Endodermal cell (in vitro differentiated cells): ENCODE measurements at places on chromosomes 2 and 18. TPM values are rescaled to one million over a fixed set of nuclear protein-coding genes. Genes with fewer than 3 reads are reported as not detected.

GRCh38 chr2:106581755-106582147 is 94.6 kb downstream of the CD8B2 start:
- H3K4me1 ChIP-seq, result no peaks in the 10 kb centered on the region
- peaks cover 16% of the 10 kb centered on the region for H3K27me3 ChIP-seq
- H3K36me3 ChIP-seq, result no peaks in the 10 kb centered on the region
- H3K27ac ChIP-seq, result no peak overlapping the region
- no peak for DNase-seq

- DNase-seq, result no peak
- peaks cover 4% of the 10 kb centered on the region for H3K4me1 ChIP-seq
- no peak overlapping the region for H3K4me3 ChIP-seq
- no peaks in the 10 kb centered on the region for H3K27me3 ChIP-seq
Observed at GRCh38 chr2:54545702-54546450, 89.7 kb downstream of the SPTBN1 start.

DNA sequence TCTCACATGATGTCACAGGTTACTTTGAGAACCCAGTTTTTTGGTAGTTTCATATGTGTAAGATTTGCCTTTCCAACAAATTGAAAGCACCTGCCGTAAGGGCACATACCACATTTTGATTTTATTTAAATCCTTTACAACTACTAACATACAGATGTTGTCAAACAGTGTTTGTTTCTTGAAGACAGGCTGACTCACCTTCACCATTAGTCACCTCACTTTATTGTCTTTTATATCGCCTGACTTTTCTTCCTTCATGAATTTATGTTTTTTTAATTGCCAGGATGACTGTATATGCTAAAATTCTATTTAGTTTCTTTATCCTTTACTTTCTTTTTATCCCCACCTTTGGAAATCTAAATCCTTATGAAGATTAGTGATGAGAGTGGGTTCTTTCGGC is 886.7 kb downstream of the SUCLG1 start:
- no peaks in the 10 kb centered on the region for H3K27me3 ChIP-seq
- no peaks in the 10 kb centered on the region for H3K4me1 ChIP-seq

GRCh38 chr18:61894751-61895524 is 2.1 kb upstream of the RNF152 start:
- H3K36me3 ChIP-seq, result peaks cover 27% of the 10 kb centered on the region
- DNase-seq, result no peak
- peaks cover 11% of the 10 kb centered on the region for H3K4me1 ChIP-seq
- no peaks in the 10 kb centered on the region for H3K27me3 ChIP-seq

DNA sequence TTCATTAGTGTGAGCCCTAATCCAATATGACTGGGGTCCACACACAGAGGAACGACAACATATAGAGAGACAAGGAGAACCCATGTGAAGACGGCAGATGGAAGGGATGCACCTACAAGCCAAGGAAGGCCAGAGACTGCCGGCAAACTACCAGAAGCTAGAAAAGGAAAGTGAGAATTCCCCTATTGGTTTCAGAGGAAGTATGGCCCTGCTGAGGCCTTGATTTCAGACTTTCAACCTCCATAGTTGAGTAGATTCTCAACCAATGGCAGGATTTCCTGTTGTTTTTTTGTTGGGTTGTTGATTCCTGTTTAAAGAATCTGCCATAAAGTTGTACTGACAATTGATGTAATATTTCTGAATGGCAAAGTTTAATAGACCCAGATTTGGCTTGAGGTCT is 241.5 kb downstream of the SATB2 start:
- no peak overlapping the region for H3K27ac ChIP-seq
- no peak for DNase-seq
- H3K4me3 ChIP-seq, result no peak overlapping the region
- H3K27me3 ChIP-seq, result no peaks in the 10 kb centered on the region
- peaks cover 4% of the 10 kb centered on the region for H3K4me1 ChIP-seq
- H3K36me3 ChIP-seq, result no peaks in the 10 kb centered on the region

GRCh38 chr2:99748344-99748743 is 258.5 kb upstream of the REV1 start:
- H3K4me1 ChIP-seq, result peaks cover 11% of the 10 kb centered on the region
- no peaks in the 10 kb centered on the region for H3K27me3 ChIP-seq
- H3K27ac ChIP-seq, result no peak overlapping the region
- no peaks in the 10 kb centered on the region for H3K36me3 ChIP-seq

GRCh38 chr2:38438133-38438882 is 61.2 kb upstream of the ATL2 start:
- H3K36me3 ChIP-seq, result no peaks in the 10 kb centered on the region
- no peak overlapping the region for H3K27ac ChIP-seq
- H3K27me3 ChIP-seq, result no peaks in the 10 kb centered on the region
- no peak for DNase-seq
- peaks cover 14% of the 10 kb centered on the region for H3K4me1 ChIP-seq

DNA sequence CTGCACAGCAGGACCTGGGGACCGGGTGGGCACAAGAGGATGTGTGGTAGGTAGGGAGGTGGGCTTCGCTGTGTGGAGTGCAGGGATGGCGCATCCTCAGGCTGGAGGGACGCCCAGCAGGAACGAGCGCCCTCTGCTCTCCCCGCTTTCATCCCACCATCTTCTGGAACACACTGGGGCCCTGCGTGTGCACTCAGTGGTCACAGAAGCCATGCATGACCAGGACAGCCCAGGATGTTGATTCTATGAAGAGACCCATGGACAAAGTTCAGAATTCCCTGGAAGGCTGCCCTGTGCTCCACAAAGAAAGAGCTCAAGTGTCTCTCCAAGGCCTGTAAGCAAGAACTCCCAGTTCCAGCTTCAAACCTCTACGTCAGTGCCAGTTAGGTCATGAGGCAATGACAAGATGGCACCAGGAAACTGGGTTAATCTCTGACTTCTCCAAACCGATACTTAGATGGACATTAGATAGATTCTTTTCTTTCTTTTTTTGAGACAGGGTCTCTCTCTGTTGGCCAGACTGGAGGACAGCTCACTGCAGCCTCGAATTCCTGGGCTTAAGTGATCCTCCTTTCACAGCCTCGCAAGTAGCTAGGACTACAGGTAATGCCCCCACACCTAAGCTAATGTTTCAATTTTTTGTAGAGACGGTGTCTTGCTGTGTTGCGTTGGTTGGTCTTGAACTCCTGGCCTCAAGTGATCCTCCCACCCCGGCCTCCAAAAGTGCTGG is 3.4 kb downstream of the SLC66A2 start:
- DNase-seq, result peak; percentile 26
- no peak overlapping the region for H3K27ac ChIP-seq

- no peaks in the 10 kb centered on the region for H3K36me3 ChIP-seq
- H3K27me3 ChIP-seq, result no peaks in the 10 kb centered on the region
Observed at GRCh38 chr2:153106802-153107477, 371.6 kb downstream of the RPRM start.

DNA sequence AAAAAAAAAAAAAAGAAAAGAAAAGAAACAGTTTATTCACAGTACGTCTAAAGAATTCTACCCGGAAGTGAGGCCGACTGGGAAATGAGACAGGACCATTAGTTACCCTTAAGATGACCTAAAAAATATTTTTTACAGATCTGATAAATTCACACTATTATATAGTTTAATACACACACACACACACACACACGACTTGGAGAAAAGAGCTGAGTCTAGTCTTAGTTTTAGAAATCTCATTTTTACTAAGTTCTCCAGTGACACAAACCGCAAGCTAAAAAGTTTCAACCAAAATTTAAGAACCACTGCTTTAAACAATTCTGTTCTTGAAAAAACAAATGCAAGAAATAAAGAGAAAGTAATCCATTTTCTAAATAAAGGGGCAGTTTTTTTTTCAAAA is 27.1 kb downstream of the ST3GAL5 start:
- H3K27ac ChIP-seq, result no peak overlapping the region
- no peak overlapping the region for H3K4me3 ChIP-seq
- no peak for DNase-seq
- H3K4me1 ChIP-seq, result no peaks in the 10 kb centered on the region
- no peaks in the 10 kb centered on the region for H3K27me3 ChIP-seq

DNA sequence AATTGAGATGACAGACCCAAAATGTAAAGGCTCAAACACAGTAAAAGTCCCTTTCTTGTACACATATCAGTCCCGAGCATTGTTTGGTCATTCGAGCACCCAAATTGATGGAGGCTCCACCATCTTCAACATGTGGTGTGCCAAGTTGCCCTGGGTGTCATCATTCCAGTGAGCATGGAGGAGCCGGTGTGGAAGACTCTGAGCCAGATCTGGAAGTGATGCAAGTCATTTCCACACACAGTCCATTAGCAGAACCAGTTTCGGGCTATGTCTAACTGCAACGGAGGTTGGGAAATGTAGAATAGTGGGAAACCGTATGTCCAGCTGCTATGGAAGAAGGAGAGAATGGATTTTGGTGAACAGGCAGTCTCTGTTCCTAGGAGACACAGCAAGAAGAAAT is 40.9 kb upstream of the BZW1 start:
- no peaks in the 10 kb centered on the region for H3K36me3 ChIP-seq
- H3K27ac ChIP-seq, result no peak overlapping the region
- DNase-seq, result no peak
- peaks cover 6% of the 10 kb centered on the region for H3K27me3 ChIP-seq
- peaks cover 8% of the 10 kb centered on the region for H3K4me1 ChIP-seq
- no peak overlapping the region for H3K4me3 ChIP-seq

GRCh38 chr2:144083211-144083610 is 436.7 kb downstream of the ZEB2 start:
- H3K4me3 ChIP-seq, result no peak overlapping the region
- no peak for DNase-seq
- no peak overlapping the region for H3K27ac ChIP-seq
- H3K4me1 ChIP-seq, result peaks cover 4% of the 10 kb centered on the region
- no peaks in the 10 kb centered on the region for H3K27me3 ChIP-seq

DNA sequence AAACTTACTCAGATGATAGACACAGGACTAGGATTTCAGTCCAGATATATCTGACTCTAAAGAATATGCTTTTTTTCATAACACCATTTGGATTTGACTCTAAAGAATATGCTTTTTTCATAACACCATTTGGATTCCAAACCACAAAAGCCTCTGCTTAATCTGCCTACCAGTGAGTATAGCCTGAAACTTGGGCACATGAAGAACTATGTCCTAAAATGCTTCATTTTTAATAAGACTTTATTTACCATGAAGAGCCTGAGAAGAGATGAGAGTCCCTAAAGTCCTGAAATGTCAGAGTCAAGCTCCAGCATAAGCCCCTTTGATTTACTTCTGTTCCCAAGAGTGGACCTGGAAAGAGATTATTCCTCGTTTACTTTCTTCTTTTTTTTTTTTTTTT is 54.5 kb upstream of the STPG4 start:
- H3K27ac ChIP-seq, result no peak overlapping the region
- H3K36me3 ChIP-seq, result no peaks in the 10 kb centered on the region
- H3K4me3 ChIP-seq, result no peak overlapping the region
- H3K27me3 ChIP-seq, result no peaks in the 10 kb centered on the region

GRCh38 chr18:62070302-62070701 is 116.6 kb downstream of the PIGN start:
- H3K4me3 ChIP-seq, result no peak overlapping the region
- H3K27me3 ChIP-seq, result no peaks in the 10 kb centered on the region
- no peak overlapping the region for H3K27ac ChIP-seq

DNA sequence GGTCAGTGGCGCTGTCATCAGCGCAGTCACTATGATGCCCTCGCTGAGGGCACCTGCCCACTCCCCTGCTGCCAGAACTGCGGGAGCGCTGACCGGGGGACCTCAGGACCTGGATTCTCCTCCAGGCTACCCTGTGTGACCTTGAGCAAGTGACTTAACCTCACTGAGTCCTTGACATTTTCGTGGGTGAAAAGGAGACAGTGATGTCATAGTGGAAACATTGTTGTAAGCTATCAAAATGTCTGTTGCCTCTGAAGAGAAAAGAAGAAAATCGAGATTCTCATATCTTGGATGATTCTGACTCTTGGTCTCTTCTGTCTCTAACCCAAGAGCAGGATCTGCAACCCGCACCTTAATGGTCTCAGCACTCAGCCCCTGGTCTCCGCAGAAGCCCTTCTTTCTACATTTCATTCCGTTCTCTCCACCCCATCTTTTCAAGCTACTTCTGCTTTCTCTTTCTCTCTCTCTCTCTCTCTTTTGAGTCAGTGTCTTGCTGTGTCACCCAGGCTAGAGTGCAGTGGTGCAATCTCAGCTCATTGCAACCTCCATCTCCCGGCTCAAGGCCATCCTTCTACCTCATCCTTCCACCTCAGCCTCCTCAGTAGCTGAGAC is 978 bp upstream of the TUBA4A start:
- no peak for DNase-seq
- peaks cover 6% of the 10 kb centered on the region for H3K4me1 ChIP-seq
- no peak overlapping the region for H3K27ac ChIP-seq
- peaks cover 60% of the 10 kb centered on the region for H3K27me3 ChIP-seq
- peak overlapping the region; percentile 73 for H3K4me3 ChIP-seq

- DNase-seq, result no peak
- no peak overlapping the region for H3K4me3 ChIP-seq
- peaks cover 20% of the 10 kb centered on the region for H3K36me3 ChIP-seq
- H3K27me3 ChIP-seq, result no peaks in the 10 kb centered on the region
Observed at GRCh38 chr2:176324862-176325261, 55.6 kb downstream of the MTX2 start.

GRCh38 chr2:84919885-84920580 is 14.6 kb downstream of the TMSB10 start:
- no peak for DNase-seq
- no peak overlapping the region for H3K27ac ChIP-seq
- H3K4me3 ChIP-seq, result no peak overlapping the region
- H3K4me1 ChIP-seq, result no peaks in the 10 kb centered on the region
- no peaks in the 10 kb centered on the region for H3K27me3 ChIP-seq

DNA sequence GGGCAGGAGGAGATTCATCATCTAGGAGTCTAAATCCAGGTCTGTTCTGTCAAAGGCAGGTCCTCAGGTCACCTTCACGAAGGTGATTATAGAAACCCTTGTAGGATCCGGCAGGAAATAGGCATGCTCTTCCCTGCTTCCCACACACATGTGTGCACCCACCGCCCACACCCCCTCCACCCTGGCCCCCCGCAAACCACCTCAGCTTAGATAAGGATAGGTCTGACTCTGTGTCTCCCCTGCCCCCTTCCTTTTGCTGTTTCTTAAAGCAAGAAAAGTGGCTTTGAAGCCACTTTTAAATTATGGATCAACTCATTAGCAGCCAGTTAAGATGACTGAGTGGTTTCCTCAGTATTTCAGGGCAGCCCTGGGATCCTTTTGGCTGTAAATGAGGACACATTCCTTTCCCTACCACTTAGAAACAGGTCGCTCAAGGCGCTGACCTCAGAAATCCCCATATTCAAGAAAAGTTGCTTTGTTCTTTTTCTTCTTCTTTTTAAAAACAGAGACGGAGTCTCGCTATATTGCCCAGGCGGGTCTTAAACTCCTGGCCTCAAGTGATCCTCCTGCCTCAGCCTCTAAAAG is 14.5 kb upstream of the CIB4 start:
- H3K27ac ChIP-seq, result no peak overlapping the region
- DNase-seq, result peak; percentile 72
- H3K4me1 ChIP-seq, result no peaks in the 10 kb centered on the region
- no peaks in the 10 kb centered on the region for H3K27me3 ChIP-seq
- no peak overlapping the region for H3K4me3 ChIP-seq

Gene PUS10
- total RNA-seq, result 3.9 and 4.9 TPM in 2 replicates

Gene TMEM169
- 0.63 and 1.1 TPM in 2 replicates for total RNA-seq

Gene MZT2B
- total RNA-seq, result 161 and 162 TPM in 2 replicates

Gene CMPK2
- total RNA-seq, result 0.81 and 2.1 TPM in 2 replicates

Gene DYTN
- not detected in 2 replicates for total RNA-seq
